NCI-H1436 (cell line): ENCODE measurements at places on chromosomes 13 and 19.

DNA sequence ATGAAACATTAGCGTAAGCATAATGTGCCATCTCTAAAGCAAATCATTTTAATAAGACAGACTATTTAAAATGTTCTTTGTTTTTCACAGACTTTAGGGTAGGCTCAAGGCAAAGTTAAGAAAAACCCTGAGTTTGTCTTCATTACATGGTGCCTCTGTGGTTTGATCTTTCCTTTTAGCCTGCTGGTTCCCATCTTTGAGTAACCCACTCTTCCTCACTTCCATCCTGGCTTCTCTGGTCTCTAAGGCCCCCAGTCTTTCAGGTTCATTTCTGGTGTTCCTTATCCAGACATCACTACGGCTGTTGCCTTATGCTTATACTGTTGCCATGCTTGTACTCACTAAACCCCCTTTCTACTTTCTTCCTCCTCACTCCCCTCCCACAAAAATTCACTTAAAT is 38.4 kb downstream of the DACH1 start:
- no peak for DNase-seq

DNA sequence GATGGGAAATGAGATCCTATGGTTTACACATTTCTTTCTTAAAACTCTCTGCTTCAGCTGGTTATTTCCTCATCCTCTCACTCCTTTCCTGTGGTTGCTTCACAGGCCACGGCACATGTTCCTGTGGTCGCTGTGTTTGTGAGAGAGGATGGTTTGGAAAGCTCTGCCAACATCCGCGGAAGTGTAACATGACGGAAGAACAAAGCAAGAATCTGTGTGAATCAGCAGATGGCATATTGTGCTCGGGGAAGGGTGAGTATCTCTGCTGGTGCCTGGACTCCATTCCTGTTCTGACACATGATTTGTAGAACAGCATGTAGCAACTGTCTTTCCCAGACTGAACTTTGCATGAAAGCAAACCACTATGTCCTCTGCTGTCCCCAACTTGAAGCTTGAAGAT is 254.2 kb downstream of the ITGBL1 start:
- DNase-seq = no peak

DNA sequence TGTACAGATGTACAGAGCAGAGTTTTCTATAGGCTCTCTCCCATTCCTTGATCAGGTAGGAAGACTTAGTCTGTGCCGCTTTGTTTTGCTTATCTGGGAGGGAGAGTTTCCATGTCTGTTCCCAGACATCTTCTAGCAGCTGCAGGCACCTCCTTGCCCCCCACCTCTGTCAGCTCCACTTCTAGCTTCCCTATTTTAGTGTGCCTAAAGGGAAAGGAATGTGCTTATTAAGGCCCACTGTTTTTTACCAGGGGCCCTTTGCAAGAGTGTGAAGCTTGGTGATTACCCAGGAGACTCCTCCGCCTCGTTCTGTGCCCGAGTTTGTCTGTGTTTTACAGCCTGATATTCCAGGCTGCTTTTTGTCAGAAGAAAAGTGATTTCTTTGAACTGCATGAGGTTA is 1984.4 kb downstream of the OLFM4 start:
- DNase-seq = no peak

- no peak for DNase-seq
These were observed 2210.2 kb upstream of the PCDH20 start for GRCh38 chr13:63625869-63626268.

DNA sequence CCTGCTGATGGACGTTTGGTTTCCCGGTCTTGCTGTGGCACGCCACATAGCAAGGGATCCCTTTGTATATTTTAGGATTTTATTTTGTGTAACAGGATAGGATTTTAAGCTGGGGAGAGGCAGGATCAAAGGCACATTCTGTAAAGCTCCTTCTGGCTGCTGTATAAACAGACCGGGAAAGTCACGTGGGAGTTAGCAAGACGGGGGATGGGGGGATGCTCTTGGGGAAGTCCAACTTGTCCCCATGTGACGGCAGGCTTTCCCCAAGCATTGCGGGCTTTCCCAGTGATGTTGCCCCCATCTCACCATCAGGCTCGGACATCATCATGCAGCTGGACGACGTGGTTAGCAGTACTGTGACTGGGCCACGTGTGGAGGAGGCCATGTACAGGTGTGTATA is 5.8 kb downstream of the QTRT1 start:
- DNase-seq = no peak

- no peak for DNase-seq
These were observed 62.9 kb downstream of the LMO7 start for GRCh38 chr13:75699062-75699461.

DNA sequence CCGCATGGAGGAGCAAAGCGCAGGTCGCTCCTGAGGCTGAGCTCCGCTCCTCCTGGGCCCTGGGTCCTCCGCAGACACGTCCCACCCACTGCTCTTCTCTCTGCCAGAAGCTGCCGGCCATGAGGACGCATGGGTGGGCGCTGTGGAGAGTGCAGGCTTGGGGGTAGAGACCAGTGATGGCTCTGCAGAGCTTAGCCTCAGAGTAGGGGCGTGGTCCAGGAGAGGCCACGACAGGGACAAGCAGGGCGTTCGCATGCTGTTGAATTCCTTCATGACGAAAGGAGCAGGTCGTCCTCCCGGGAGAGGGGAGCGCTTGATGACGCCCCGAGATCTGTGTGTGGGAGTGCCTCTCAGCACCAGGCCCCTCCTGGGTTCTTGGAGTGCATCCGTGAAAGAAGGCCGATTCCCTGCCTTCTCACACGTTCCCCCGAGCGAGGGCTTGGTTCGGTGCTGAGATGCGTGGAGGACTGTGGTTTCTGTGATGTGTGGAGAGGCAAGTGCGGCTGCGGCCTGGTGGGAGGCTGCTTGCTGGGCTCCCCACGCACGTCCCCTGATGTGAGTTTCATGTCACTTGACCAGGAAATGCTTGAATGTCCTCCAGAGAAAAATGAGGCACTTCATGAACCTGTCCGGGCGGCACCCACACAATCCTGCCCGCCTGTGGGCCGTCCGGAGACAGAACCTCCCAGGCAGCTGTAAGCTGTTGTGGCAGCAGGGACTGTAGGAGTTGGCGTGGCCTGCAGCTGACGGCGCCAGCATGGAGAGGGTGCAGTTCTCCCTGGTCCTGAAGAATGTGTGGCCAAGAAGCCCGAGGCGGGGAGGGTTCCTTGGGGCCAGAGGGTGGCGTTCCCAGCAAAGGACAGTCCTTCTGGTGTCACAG is 4.5 kb downstream of the SF3A2 start:
- no peak for DNase-seq

DNA sequence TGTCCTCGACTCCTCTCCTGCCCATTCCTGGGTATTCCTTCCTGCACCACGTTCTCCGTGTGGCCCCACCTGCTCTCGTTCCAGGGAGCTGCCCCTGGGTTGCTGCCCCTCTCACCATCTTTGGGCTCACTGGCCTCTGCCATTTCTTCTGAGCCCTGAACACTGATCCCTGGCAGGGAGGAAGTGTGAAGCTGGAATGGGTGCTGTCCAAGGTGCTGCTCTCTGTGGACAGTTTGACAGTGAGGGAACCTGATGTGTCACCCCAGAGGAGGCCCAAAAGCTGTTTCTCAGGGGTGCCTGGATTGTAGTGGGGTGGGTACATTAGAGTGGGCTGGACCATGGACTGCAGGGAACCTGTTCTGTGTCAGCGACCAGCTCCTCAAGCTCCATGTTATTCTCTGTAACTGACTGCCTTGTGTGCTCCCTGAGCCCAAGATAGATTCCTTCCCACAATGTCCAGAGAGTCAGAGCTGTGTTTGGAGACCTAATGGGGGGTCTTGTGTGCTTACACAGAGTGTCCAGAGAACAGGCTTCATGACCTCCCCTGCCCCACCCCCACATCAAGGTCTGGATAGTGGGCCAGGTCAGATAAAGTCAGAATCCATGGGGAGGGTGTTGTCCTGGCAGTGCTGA is 7.2 kb upstream of the CEACAM8 start:
- no peak for DNase-seq

- no peak for DNase-seq
These were observed 40.8 kb downstream of the CYP2B6 start for GRCh38 chr19:41031916-41032315.

GRCh38 chr13:111211789-111212516 is 96.8 kb downstream of the ARHGEF7 start:
- DNase-seq = no peak

- peak; percentile 17 for DNase-seq
These were observed 4.2 kb upstream of the PKN1 start for GRCh38 chr19:14428882-14429416.

DNA sequence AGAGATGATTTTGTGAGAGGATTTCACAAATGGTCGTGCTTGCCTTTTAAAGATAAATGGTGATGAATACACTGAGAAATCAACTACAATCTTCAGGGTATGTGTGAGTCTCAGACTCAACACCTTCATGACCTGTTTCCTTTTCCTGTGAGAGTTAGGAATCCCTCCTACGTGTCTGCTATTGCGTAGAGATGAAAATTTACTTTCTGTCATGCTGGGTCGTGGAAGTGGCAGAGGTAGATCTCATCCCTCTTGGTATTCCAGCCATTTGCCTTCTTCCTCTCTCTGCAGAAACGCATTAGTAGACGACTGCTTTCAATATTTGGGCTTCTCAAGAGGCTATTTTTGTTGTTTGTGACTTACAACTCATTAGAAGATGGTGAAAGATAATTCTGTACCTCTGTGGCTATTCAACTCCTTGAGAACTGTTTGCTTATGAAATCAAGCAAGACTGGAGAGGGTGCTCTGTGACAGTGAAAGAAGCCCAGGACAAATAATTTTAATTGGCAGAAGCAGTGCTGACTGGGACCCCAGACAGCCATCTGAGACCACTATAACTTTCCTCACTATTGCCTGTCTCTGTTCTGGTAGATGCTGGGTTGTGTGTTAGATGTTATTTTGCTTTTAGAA is 233.1 kb downstream of the LACC1 start:
- DNase-seq = no peak

DNA sequence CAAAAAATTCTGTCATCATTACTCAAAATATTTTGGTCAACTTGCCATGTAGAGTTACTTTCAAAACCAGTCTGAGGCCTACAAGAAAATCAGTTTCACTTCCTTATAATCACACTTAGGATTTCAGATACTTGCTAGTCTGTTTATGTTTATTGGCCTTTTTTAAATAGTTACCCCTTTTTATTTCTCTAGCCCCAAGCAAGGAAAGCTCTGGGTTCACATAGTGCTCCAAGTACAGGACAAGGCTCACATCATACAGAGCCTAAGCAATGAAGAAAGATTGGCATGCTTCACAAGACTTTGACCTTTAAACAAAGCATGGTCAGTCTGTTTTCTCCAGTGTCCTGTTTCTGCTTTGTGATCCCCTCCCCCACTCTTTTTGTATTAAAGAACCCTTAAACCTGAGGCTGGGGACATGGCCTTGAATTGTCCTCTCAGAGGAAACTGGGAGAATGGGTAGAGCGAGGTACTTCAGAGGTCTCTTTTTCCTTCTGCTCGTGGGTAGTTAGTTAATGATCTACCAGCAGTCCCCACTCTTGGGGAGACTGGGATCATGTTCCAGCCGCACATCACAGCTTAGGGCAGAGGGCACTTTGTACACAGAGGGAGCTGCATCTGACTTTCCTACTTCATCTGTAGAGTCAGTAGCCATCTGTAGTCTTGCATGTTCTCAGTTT is 30.7 kb downstream of the CEACAM1 start:
- DNase-seq = no peak

- no peak for DNase-seq
These were observed 1.8 kb downstream of the RABAC1 start for GRCh38 chr19:41957161-41957837.

GRCh38 chr13:82011355-82011754 is 1670.4 kb upstream of the SPRY2 start:
- DNase-seq = no peak

- peak; percentile 91 for DNase-seq
These were observed 70.4 kb upstream of the MRI1 start for GRCh38 chr19:13693889-13694288.

GRCh38 chr19:28316464-28316863 is 896.5 kb downstream of the UQCRFS1 start:
- no peak for DNase-seq

DNA sequence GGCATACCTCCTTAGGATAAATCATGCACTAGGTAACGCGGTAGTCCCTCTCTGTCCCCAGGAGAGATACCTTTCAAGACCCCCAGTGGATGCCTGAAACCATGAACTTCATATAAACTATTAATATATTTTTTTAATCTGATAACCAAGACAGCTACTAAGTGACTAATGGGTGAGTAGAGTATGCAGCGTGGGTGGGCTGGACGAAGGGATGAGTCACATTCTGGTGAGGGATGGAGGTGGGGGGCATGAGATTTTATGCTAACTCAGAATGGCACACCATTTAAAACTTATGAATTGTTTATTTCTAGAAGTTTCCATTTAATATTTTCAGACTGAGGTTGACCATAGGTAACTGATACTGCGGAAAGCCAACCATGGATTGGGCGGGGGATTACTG is 46.2 kb downstream of the CDK8 start:
- no peak for DNase-seq

- DNase-seq = no peak
These were observed 174.3 kb downstream of the TSHZ3 start for GRCh38 chr19:31174948-31175347.

GRCh38 chr19:11096210-11096841 is 7.1 kb downstream of the LDLR start:
- DNase-seq = no peak

DNA sequence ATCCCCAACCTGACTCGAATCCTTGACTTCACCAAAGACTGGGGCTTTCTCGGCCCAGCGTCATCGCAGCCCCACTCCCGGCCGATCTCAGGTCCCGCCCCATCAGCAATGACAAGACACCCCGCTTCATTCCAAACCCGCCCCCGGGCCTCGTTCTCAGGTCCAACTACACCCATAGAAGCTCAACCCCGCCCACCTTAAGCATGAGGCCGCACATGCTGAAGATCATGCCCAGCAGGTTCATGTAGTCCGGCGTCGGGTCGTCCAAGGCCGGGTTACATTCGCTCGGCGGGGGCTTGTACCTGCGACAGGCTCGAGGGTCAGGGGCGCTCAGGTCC is 2.3 kb downstream of the WDR83 start:
- no peak for DNase-seq

DNA sequence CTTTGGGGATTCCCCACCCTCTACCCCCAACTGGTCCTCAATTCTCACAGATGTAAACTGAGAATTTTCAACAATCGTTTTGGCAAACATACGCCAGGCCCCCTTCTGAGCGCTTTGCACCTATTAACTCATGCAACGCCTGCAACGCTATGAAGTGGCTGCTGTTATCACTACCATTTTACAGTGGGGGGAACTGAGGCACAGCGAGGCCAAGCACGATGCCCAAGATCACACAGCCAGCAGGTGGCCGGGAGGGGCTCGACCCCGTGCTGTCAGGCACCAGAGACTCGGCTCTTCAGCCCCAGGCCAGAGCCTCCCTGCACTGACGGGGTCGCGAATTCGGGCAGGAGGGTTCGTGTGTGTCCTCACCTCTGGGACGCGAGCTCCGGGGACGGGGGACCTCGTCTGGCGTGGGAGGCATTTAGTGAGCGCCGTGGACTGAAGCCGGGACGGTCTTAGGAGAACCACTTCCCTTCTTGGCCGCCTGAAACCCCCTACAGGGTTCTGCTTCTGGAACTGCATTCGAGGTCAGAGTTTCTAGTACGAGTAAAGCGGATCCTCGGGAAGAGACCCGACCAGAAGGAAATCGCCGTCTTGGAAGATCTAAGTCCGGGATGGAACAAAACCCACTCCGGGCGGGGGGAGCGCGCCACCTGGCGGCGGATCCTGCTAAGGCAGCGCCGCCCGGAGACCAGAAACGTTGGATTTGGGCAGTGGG is 21.0 kb downstream of the ZNF114 start:
- peak; percentile 63 for DNase-seq

- DNase-seq = no peak
These were observed 74.6 kb upstream of the GPR183 start for GRCh38 chr13:99381766-99382165.

- DNase-seq = peak; percentile 79
These were observed at the start of gene SLC8A2 for GRCh38 chr19:47471733-47472457. Gene SLC8A2 (minus strand): TSS chr19:47471893. CDS start chr19:47466403, 5,490 bp downstream.
